NCI-H1436 (cell line): ENCODE measurements at places on chromosomes 1 and 21.

DNA sequence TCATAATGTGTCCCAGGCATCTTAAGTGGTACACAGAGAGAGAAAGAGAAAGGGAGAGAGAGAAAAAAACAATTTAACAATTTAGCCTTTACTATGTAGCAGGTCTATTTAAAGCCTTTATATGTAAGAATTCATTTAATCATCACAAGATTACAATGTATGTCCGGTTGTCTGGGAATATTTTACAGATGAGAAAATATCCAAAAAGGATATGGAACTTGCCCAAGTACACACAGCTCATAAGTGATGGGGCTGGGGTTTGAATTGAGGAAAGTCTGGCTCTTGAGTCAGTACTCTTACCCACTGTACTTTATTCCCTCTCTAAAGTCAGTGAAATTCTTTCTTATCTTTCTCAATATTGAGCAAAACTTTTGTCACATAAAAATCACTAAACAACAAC, 104.6 kb downstream of the LYPLAL1 start:
- DNase-seq, result no peak

DNA sequence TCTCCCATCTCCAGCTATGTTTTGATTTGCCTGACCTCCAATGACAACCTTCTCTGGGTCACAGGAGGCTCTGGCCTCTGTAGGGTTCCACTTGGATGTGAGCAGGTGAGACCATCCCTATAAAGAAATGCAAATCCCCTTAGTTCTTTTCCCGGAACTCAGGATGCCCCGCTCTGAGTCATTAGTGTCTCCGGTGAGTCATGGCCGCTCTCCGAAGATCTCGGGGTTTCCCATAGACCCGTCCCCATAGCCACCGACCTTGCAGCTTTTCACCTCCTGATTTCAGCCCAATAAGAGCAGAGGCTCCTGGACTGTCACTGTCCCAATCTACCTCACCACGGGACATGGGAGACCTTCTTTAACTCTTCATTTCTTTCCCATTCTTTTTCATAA, 98.2 kb downstream of the PGBD5 start:
- DNase-seq, result no peak

GRCh38 chr1:30469426-30469825, 254.0 kb downstream of the MATN1 start:
- DNase-seq, result no peak

DNA sequence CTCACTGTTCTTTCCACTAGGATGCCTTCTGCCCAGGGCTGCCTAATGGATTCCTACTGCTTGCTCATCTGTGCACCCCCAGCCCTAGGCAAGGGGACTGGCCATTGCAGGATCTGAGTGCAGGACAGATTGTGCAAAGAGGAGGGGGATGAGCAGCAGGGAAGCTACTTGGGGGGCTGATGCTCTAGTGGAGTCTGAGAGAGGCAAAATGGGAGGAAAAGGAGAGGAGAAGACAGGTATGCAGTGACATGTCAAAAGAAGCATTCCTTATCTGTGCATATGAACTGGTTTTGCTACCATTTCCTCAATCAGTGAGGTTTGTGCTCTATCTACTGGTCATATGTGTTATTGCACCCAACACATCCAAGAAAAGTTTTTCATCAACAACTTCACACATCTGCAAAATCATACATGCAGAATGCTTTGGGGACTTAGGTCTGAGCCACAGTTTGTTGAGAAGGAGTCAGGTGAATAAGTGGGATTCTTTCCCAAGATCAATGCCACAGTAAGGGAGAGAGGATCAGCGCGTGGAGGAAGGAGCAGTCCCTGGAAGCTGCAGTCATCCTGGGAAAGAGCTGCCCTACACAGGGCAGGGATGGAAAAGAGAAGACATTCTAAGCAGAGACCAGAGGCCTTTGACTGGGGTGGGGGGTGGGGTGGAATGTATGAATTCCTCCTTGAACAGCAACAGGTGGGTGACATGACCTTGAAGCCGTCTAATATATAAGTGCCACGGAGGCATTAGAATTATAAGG, 14.4 kb downstream of the SLC5A9 start:
- peak; percentile 8 for DNase-seq

GRCh38 chr1:96955307-96956012, 233.9 kb downstream of the PTBP2 start:
- no peak for DNase-seq

- no peak for DNase-seq
These were observed 9.4 kb downstream of the PROX1 start for GRCh38 chr1:213997038-213997771.

GRCh38 chr1:3657096-3657475, 4.8 kb downstream of the TP73 start:
- no peak for DNase-seq

DNA sequence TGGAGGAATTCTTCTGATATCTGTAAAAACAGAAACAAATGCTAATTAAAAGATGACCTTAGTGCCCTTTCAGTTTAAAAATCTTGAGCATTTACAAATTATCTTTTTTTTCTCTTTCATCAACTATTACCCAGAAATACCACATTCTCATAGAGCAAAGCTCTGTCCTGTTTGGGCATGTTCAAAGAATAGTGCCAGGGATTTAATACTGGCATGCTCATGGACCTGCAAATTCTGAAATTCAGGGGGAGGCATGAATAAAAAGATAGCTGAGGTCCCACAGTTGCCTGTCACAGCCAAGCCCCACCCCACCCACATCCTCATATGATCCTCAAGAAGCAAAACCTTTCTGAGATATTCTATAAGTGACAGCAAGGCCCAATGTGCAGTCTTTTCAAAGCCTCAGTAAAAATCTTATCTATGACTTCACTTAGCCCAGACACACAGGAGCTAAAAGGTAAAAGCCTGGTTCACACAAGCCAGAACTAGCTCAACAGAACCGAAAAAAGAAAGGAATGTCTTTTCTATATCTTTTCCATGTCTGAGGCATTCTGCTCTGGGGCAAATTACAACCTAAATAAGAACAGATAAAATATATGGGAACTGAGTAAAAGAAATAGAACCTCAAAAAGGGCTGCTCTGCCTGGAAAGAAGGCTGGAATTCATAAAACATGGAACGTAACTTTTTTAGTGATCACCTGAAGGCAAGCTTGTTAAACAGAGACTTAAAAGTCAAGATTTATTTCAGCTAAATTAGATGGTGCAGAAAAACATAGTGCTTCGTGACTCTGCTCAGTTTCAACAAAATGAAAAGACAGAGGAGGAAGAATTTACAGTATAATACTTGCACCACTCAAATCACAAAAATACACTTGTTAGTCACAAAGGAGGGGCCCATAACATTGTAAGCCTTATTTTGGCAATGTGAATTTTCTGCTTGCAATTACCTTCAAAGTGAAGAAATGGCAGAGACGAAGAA, 11.0 kb downstream of the WLS start:
- DNase-seq, result no peak

GRCh38 chr21:41823166-41823565, 56.0 kb downstream of the PRDM15 start:
- DNase-seq, result no peak

DNA sequence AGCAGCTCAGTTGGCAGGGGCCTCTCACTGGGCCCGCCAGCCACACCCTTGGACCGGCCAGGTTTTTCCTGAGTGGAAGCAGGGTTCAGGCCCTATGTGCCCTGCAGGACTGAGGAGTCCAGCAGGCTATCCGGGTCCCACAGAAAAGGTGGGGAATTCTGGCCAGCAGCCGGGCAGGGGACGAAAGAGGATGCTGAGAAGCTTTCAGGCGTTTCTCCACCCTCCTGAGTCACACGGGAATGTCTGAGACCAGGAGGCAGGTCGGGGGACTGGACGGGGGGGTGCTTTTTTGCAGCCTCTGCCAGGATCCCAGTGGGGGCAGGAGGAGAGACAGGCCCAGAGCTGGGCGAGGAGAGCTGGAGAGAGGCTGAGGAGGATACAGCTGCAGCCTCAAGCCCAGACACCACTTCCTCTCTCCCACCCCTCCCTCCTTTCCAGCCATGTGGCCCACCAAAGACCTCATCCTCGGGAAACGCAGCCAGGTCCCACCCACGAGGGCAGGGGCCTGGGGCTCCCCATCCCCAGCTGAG, 105.4 kb downstream of the SPSB1 start:
- no peak for DNase-seq

DNA sequence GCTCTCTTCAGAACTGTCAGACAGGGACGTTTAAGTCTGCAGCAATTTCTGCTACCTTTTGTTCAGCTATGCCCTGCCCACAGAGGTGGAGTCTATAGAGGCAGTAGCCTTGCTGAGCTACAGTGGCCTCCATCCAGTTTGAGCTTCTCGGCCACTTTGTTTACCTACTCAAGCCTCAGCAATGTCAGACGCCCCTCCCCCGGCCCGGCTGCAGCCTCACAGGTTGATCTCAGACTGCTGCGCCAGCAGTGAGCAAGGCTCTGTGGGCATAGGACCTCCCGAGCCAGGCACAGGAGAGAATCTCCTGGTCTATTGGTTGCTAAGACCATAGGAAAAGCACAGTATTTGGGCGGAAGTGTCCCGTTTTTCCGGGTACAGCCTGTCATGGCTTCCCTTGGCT, 89.9 kb upstream of the PDC start:
- DNase-seq, result no peak

- DNase-seq, result no peak
These were observed 35.8 kb upstream of the VCAM1 start for GRCh38 chr1:100683448-100684349.

DNA sequence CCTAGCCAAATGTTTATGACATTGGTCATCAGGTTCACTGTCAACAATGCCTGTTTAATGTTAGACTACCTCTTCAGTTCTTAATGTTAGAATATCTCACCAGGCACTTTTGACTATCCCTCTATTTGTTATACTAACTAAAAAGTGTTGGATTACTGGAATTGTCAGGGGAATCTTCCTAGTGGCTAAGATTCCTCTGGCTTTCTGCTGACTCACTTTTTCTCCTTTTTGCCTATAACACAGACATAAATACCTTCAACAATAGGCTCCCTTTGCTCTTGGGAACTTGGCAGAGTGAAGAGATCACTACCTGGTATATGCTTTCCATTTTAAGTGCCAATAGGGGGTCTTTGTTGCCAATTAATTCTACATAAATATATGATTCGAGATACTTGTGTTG, 68.5 kb downstream of the TMEM200B start:
- DNase-seq, result no peak

GRCh38 chr1:231763456-231763855, 136.9 kb downstream of the DISC1 start:
- no peak for DNase-seq

DNA sequence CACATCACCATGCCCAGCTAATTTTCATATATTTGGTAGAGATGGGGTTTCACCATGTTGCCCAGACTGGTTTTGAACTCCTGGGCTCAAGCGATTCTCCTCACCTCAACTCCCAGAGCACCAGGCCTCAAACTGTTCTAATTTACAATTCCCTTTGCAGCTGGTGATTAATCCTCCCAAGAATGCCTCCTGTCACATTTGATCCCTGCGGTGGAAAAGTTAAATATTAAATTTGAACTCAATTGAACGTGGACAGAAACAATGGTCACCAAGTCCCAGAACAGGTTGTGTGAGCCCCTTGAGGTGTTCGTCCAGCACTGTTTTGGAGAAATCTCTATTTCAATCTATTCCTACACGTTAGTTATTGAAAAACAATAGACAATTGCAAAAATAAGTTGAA, 2.0 kb upstream of the ANKRD35 start:
- no peak for DNase-seq

DNA sequence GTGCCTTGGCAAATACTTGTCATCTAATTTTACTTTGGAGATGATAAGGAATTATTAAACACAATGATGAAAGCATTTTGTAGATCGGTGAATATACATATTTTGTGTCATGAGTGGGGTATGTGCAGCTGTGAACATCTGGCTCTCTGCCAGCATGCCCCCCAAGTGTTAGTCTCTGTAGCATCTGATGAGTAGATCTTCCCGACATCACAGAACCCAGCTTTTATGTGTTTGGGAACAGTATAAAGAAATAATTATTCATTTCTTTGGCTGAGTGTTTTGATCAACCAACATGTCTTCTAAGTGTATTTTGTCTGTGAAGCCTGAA, 4.5 kb upstream of the CTNNBIP1 start:
- no peak for DNase-seq

GRCh38 chr1:155973723-155974122, 4.6 kb downstream of the ARHGEF2 start:
- DNase-seq, result no peak

GRCh38 chr1:239056940-239057339, 329.4 kb upstream of the CHRM3 start:
- DNase-seq, result no peak

GRCh38 chr1:39637361-39637760, 2.1 kb downstream of the HEYL start:
- DNase-seq, result no peak

DNA sequence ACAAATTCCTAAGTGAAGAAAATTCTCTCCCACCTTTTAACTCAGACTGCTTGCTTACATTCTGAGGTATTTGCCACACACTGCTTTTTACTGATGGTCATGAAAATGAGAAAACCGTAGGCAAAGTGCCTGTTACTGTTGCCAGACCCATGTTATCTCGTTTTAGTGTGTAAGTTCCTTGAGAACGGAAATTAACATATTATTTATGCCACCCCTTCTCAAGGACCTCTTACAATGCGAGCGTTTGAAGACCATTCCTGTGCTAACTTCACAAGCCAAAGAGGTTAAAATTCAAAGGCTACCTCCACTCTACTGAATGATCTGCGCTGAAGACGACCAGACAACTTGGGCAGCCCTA, 509 bp downstream of the NVL start:
- DNase-seq, result no peak

- DNase-seq, result no peak
These were observed 3.6 kb upstream of the ZNF697 start for GRCh38 chr1:119651641-119652040.

- DNase-seq, result no peak
These were observed 161.7 kb downstream of the PBX1 start for GRCh38 chr1:164720440-164721227.

DNA sequence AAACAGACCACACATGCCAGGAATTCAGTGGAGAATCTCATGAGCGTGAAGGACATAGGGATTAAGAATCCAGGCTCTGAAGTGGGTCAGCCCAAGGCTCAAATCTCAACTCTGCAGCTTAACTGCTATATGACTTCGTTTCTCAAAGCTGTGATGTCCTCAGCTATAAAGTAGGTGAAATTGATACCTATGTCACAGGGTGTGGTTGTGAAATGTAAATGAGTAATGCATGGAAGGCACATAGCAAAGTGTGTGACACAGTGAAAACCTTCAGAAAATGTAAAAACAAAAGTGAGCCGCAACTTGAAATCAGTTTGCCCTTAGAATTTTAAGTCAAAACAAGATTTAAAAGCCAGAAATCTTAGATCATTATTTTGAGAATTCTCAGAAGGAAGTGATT, 145.7 kb upstream of the PRMT6 start:
- no peak for DNase-seq

GRCh38 chr1:218677026-218677425, 331.9 kb downstream of the TGFB2 start:
- no peak for DNase-seq

DNA sequence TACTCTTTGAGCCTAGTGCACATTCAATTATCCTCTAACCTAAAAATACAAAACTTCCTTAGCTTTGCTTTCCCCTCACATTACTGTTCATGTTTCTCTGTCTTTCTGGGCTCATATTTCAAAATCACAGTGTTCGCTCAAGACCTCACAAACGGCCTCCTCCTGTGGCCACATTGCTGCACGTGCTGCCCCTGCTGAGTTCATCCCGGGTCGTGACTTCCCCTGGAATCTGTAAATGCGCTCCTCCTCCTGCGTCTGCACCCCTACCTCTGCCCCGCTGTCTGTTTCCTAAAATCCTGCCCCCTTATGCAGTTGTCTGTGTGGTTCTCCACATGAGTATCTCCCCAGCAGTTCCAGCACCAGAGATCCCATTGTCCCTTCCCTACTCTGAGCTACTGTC, 45.5 kb upstream of the RAVER2 start:
- DNase-seq, result no peak

GRCh38 chr1:156772222-156772621, 4.9 kb downstream of the PRCC start:
- no peak for DNase-seq
